ENCODE measurements at places on chromosomes 1 and 21.

DNA sequence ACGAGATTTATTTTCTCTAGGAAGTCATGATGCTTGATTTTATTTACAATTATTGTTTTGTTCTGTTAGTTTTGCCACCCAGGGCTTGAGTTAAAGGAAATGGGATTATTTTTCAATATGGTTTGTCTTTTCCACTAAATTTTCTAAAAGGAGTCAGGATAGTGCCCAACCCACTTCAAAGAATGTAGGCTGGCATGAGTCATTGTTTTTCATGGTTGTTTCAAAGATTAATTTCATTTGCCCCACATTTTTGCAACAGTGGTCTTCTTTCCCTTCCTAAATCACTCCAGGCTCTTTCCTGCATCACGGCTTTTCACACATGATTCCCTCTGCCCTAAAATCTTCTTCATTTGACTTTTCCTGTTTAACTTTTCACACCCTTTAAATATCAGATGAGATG lies 2.5 kb downstream of the SLAMF6 start:
- no peak for DNase-seq

DNA sequence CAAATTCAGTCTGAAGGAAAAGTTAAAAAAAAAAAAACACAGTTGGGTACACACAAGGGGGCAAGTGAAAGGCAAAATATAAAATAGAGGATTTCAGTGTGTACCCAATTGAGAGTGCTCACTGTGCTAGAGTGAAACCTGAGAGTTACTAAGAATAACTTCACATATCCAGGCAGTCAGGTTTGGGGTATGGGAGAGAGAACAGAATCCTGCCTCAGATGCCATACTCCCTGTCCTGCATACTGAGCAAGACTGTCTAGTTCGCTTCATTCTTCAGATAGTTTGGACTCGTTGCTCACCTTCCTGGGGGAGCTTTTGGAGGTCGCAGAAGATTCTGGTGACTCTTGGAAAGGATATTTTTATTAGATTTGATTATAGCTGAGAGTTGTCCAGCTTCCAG lies 20.4 kb downstream of the CEP85 start:
- DNase-seq: no peak

DNA sequence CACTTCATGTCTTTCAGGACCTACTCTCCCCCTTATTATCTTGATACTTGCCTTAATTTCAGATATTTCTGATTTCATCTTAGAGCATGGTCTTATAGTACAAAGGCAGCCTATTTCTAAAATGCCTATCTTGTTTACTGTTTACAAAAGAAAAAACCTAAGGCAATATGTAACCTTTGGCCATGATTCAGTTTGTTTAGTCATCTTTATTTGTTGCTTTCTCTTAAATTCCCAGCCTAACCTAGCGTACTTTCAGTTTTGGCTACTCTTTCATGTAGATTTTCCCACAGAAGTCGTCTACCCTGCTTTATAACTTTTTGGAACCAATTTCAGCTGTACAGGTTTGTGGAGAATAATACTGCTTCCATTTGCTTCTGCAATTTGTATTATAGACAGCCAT lies 81.8 kb downstream of the KIF1B start:
- DNase-seq: no peak

DNA sequence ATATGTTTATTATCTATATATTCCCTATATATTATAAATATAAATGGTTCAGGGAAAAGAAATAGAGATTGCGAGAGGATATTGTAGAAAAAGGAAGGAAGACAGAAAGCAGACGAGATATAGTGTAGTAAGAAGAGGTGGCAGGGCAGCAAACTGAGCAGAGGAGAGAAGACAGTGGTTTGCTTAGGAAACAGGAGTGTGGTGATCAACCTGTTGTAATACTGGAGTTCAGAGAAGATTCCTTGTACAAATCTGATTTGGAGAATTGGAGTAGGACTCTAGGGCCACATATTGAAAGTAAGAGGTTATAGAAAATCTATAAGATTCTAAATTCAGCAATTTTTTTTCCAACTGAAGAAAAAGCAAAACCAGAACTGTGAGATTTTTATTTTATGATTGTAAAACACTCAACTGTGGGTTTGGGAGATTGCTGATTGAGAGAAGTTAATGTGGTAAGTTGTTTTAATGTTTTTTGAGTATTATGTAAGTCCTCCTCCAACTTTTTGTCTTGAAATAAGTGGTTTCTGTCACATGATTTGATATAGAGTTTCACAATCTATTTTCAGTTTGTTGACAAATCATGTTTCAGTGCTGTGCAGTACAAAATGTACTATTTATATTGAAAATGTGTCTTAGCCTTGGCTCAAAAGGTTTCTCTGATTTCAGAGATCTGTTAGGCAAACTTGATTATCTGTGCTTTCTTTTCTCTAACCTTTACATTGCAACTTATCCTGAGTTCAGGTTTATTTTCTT lies 9.6 kb upstream of the AMY2B start:
- DNase-seq: no peak

- DNase-seq: no peak
Measured at GRCh38 chr1:99004254-99004860, 304 bp downstream of the PLPPR5 start.

- no peak for DNase-seq
Measured at GRCh38 chr1:228987286-228987685, 252.0 kb downstream of the RHOU start.

DNA sequence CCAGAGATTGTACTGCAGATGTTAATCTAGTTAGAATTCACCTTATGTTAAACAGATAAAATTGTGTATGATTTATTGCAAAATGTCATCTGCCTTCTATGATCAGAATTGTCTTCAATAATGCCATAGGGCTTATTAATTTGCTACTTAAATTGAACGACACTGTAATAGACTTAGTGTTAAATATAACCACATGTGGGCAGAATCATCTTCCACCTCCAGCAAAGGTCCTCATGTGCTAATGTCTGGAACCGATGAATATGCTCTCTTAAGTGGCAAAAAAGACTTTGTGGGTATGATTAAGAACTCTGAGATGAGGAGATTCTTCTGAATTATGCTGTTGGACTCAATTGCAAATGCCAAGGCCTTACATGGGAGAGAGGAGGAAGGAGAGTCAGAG lies 4.3 kb downstream of the OR2T11 start:
- DNase-seq: no peak

GRCh38 chr1:237711281-237711680 lies 179.4 kb downstream of the ZP4 start:
- no peak for DNase-seq

- DNase-seq: peak; percentile 26
Measured at GRCh38 chr1:12617901-12618660, at the start of gene DHRS3. DHRS3 (minus strand) TSS chr1:12618210; CDS start chr1:12617348, 862 bp downstream.

Data from NCI-H2029 (cell line).